NCI-H1092 (cell line): ENCODE measurements at places on chromosomes 4 and X.

- no peak for DNase-seq
Observed at GRCh38 chrX:39675619-39676018, 422.1 kb downstream of the BCOR start.

DNA sequence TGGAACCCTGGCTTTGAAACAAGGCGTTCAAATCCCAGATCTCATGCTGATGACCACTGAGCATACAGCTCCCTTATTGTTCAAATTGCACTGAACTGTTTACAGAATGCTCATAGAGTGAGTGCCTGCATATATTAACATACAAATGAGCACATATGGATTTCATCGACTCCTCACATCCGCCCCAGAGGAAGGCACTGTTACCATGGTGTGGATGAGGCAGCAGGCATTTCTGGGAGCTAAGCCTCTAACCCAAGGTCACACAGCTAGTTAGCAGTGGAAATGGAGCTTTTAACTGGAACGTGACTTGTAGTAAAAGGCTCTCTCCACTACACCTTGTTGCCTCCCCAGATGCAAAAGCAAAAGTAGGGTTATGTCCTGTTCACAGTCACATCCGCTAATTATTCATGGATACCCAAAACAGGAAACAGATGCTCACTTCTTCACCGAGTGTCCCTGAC, 289.7 kb downstream of the STK32B start:
- DNase-seq = no peak

GRCh38 chr4:56627985-56628384, 53.1 kb downstream of the HOPX start:
- DNase-seq = no peak

DNA sequence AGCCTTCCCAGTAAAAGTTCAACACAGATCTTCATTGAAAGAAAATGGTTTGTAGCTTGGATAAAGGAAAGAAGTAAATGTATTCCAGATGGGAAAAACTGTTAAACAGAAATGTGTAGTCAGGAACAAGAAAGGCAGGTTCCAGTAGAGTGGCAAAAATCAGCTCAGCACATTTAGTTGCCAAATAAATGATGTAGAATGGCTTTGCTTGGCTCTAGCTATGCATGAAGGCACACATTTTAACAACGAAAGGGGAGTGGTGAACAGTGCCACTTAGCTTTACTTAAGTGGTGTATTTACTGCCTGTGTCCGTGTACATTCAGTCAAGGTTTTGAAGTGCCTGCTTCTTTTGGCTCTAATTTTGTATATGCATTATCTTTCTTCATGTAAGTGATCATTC, 644.5 kb upstream of the ATOH1 start:
- peak; percentile 85 for DNase-seq

DNA sequence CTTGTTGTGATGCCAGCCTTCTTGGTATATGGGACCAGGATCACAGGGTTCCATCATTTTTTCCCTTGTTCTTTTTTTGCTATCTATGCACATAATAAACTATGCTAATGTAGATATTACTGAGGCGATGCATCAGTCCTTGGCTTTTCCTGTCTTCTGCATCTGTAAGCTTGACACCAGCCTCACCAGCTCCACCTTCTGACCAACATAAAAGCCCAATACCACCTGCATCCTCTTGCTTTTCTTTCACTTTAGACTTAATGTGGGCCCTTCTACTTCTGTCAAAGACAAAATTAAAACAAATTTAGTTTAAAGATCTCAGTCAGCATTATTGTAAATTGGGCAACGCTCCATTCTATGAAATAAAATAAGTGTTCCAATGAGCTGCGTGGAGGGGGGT, 1718.8 kb upstream of the PCDH10 start:
- DNase-seq = no peak

GRCh38 chrX:10341309-10341708, 184.5 kb downstream of the CLCN4 start:
- DNase-seq = no peak

DNA sequence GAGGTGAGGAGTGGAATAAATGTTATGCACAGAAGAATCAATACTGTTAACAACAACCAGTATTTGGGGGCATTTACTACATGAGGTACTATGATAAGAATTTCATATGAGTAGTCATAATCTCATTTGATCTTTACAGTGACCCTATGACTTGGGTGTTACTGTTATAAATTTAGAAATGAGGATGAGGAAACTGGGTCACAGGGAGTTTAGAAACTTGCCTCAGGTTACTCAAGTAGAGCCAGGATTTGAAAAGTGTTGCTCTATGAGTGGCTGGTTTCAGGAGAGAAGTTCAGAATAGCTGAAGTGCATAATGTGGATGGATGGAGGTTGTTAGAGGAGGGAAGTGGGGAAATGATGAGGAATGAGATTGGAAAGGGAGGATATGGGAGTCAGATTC, 16.6 kb upstream of the DDIT4L start:
- no peak for DNase-seq

- DNase-seq = no peak
Observed at GRCh38 chr4:181685911-181686310, 557.3 kb upstream of the TENM3 start.

DNA sequence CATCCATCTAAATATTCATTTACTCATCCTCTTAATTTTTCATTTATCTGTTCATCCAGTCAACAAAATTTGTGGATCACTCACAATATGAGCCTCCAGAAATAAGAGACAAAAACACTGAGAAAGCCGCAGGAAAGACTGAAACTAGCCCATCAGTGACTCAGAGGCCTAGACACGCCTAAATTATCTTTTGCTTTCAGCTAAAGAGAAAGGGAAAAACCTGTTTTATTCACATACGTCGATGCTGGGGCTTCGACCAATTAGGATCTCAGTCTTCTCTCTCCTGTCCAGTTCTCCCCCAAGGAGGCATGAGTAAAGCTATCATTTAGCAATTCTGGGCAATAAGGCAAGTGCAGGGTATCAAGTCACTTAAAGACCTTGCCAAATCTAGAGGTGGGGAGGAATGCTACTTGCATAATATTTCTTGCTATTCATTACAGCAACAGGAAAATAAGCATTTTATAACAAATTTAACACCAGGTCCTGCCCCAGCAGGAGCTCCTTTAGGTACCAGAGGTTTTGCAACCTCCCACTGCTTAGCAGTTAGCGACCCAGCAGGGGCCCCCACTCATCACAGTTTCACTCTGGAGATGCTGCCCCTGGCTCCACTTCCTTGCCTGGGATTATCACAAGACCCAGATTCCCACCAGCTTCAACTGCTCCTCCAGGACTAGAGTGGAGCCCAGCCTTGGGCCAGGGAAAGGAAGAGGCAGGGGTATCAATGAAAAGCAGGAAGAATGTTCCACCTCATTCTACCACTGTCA, 30.1 kb upstream of the TMEM154 start:
- DNase-seq = no peak

DNA sequence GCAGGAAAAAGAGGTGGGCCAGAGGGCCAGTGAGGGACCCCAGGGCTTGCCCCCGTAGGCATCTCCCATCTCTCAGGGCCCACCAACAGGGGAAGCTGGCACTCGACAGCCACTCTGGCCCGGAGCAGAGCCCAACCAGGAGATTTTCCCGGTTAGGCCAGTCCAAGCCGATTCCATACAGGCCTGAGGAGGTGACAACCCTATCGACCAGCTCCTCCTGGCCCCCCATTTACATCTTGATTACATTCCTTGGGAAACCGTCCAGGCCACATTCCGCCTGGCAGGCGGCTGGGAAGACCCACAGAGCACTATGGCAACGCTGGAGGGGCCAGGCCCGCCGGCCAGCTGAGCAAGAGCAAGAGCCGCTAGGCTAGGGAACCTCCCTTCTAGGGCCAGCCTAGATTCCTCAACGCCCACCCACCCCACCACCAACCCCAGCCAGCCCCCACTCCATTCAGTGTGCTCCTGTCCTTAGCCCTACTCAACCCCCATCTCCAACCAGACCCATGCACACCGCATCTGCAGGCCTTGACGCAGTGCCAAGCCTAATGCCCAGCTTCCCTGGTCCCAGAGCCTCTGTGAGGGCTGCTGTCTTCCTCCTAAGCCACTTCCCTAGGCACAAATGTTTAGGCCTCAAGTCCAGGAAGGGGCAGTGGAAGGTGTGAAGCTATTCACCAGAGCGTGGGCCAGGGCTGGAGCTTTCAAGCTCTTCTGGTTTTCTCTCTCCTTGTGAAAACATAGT, 161.2 kb downstream of the EFNB1 start:
- DNase-seq = peak; percentile 30

GRCh38 chr4:95500361-95500760, 48.4 kb downstream of the UNC5C start:
- no peak for DNase-seq

- DNase-seq = no peak
Observed at GRCh38 chr4:39699687-39700409, 1.9 kb downstream of the UBE2K start.

DNA sequence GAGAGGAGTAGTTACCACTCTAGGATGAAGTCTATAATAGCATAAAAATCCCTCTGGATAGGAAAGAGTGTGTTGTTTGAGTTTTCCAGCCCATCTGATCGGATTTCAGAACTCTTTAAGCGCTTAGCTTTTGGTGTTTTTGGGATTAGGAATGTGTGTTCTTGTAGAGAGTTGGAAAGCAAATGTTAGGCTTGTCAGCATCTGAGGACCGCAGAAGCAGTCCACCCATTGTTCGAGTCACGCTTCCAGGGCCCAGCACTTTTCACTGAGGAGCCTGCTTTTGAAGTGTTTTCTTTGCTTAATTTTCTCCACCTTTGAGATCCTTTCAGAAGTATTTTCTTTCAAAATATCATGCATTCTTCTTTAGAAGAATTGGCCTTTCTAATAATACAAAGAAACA, 306.2 kb downstream of the TENM3 start:
- no peak for DNase-seq

GRCh38 chr4:60657041-60657440, 543.1 kb upstream of the ADGRL3 start:
- no peak for DNase-seq

DNA sequence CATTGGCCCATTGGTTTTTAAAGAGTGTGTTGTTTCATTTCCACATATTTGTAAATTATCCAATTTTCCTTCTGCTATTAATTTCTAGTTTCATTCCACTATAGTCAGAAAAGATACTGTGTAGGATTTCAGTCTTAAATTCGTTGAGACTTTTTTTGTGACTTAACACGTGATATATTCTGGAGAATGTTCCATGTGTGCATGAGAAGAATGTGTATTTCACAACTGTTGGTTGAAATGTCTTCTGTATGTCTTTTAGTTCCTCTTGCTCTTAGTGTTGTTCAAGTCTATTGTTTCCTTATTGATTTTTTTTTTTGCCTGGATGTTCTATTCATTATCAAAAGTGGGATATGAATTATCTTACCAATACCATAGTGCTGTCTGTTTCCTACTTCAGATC, 606.9 kb downstream of the RPA4 start:
- DNase-seq = no peak

GRCh38 chr4:30968926-30969325, 248.8 kb downstream of the PCDH7 start:
- DNase-seq = no peak

DNA sequence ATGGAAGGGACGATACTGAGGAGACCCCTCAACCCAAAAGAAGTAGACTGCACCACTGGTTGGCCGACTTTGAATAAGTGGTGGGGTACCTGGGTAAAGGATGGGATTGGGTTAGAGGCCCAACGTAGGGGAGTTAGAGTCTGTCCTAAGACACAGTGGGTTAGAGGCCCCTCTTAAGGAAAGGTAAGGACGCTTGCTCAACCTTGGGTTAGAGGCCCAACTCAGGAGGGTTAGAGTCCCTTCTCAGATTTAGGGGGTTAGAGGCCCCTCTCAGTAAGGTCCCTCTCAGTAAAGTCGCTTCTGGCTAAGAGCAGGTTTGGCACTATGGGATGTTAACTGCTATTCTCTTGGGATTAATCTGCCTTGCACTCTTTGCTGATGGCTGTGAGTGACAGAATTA, 81.3 kb downstream of the ACOX3 start:
- DNase-seq = no peak
